ENCODE measurements at places on chromosomes 5 and 9.
A peak's percentile ranks its signal among the peaks of the same experiment; 100 is the strongest.

- no peak for DNase-seq
Observed at GRCh38 chr5:121019106-121019505, 555.0 kb downstream of the PRR16 start.

DNA sequence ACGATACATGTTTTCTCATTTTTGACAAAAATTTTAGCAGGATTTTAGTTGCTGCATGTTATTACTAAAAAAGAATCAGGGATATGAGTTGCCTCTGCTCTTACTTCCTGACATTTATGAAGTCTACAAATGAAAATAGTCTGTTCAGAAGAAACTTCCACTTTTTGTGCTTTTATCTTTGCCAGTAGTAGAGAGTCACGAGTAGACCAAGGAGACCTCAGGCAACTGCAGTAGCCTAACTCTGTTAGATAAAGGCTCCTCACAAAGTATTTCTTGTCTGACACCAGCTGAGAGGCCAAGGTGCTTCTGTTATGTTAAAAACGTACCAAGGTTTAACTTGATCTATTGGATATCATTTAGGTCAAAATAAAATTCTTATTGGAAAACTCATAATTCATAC is 333.9 kb downstream of the NR2F1-AS1 start:
- DNase-seq: no peak

DNA sequence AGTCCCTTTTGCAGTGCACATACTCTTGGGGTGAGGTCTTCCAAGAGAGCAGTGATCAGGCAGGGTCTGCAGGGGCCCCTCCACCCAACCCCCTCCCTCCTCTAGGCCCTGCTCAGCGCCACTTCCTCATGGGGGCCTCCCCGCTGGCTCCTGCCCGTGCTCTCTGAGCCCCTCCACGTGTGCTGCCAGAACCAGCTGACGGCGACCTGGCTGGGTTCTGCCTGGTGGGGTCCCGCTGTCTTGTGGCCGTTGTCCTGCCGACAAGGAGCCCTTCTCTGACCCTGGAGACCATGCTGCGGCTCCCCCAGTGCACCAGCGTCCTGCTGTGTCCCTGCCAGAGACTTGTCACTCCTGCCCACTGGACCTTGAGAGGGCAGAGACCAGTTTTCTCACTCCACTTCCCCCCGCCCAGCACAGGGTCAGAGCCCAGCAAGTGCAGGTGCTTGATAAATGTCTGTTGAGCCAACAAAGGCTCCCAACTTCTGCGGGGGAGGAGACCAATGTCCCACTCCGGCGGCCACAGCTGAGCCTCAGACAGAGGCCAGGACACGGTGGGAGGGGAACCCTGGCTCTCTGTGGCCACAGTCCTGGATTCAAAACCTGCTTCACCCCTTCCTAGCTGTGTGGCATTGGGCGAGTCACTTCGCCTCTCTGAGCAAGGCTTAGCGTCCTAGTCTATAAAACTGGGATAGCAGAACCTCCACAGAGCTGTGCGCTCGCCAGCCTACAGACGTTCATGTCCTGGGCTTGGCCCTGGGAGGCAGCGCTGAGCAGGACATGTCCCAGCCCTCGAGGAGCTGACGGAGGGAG is 24.8 kb downstream of the SARDH start:
- no peak for DNase-seq

GRCh38 chr5:165201369-165201768 is 1696.0 kb downstream of the MAT2B start:
- no peak for DNase-seq

- DNase-seq: no peak
Observed at GRCh38 chr5:14735944-14736343, 71.4 kb downstream of the OTULIN start.

- DNase-seq: no peak
Observed at GRCh38 chr9:135088348-135088978, 995 bp downstream of the OLFM1 start.

DNA sequence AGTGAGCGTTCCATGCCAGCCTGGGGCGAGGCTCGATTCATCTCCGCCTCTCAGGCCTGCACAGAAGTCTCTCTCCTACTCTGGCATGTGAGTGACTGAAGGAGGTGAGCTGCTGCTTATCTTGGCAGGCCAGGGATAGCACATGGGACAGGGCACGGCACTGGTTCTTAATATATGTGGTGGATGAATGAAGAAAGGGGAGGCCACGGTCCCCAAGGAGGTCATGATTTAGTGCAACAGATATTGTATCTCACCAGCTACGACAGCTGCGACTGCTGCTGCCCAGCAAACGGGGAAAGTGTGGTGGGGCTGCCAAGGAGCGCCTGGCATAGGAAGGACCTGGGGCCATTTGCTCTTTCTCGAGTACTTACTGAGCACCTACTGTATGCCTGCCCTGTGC is 19.3 kb upstream of the MAPK9 start:
- no peak for DNase-seq

DNA sequence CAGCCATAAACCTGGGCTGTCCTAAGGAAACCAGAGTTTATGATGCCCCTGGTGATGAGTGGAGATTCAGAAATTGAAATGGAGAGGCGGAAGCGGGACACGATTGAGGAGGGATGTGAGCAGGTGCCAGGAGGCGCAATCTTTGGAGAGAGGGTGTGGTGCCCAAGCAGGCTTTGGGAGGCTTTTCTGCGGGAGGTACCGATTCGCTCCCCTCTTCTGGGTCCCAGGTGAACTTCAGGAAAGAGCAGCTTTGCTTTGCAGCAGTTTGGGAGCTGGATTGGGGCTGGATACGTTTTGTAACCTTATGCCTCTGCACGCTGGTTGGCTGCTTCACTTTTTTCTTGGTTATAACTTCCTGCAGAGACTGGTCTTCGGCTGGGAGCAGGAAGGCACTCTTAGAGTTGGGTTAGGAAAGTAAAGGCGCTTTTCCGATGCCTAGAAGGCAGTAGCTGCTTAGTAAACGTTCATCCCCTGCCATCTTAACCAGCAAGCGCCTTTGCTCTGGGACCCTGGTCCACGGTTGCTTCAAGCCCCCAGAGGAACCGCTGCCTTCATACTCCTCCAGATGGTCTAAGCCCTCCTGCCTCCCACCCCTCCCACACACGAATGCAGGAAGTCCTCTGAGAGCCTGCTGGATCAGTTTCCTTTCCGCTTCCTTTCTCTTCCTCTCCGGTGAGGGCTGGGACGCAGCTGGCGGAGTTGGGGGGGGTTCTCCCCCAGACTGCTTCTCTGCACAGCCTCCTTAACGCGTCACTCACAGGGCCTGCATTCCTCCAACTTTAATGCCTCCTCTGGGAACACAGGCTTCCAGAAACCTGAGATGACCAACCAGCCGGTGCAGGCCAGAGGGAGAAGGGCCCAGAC is 15.2 kb upstream of the NEK6 start:
- peak; percentile 96 for DNase-seq

DNA sequence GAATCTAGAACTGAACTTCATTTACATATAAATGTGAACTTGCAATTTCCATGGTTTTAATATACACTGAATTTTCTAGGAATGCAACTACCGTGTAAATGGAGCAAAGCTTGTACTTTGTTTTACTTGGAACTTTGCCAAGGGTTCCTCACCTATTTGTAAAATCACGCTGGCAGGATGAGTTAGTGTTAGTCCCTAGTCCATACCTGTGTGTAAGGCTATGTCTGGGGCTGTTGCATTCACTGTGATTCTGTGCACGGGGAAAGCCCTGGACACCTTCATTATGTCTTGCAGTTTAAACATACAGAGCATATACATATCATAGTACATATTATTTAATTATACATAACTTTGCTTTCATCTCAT is 119.9 kb downstream of the PAX5 start:
- DNase-seq: no peak

DNA sequence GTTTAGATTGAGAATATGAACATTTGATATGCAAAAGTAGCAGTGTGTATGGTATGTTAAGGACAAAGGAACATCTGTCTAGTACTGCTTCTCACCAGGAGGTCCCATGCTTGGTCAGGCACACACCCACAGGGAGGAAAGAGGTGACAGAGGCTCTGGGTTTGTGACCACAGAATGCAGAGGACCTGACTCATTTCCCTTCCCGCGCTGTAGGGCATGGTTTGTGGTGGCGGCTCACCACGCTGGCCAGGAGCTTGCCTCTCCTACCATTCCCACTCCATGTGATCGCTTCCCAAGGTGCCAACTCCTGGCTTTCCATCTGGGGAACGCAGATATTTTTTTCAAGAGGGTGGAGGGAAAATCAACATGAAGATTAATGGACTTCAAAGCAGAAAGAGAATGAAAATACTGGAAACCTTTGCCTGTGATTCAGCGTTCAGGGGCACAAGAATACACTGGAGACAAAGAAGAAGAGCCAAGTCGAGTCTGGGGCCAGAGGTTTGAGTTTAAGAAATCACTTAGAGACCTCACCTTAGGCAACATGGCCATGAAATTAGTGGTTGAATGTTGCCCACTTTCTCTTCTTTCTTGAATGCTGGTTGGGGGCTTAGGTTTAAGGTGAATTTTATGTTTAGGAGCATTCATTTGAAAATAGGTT is 477.8 kb downstream of the CCDC171 start:
- DNase-seq: no peak

DNA sequence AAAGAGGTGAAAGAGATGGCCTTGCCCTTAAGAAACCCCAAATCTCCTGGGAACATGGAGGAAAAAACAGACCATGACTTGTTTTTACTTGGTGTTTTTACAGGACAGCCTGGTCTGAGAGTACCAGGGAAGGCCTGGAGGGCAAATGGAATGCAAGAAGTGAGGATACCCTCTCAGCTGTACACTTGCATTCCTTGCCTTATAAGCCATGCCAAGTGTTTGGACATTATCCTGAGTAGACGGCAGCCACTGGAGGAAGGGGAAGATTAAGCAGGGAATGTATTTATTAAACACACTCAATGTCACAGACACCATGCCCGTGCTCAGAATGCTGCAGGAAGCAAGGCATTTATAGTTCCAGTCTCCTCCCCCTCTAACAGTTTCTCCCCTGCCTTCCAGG is 581.4 kb downstream of the CDK5RAP2 start:
- DNase-seq: no peak

GRCh38 chr5:8700222-8700621 is 831.3 kb downstream of the MTRR start:
- DNase-seq: no peak

DNA sequence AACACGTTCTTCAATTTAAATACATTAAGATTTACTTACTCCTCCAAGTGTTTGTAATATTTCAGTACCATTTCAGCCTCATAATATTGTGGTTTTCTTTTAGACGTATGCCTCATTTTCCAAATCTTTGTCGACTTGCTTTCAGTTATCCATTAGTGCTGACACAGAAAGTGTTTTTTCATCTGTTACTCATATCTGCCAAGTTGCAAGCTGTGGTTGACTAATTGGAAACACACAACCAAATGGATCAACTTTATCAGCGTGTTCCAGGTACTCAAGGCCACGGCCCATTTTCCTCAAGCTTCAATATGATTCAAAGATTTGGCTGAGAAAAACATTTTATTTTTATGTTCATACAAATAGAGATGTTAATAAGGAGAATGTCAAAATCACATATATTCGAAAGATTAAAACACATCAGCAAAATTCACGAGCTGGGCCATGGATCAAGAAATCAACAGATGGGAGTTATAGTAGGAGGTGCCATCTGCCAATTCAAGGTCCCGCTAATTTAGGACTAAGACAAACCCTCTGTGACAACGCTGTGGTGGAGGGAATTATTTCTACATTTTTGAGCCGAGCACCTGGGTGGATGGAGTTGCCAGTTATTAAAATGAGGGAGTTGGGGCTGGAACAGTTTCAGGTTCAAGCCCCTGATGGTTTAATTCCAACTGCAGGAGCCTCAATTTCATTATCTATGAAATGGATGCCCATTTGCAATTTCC is 27.2 kb upstream of the CCNJL start:
- DNase-seq: peak; percentile 76

DNA sequence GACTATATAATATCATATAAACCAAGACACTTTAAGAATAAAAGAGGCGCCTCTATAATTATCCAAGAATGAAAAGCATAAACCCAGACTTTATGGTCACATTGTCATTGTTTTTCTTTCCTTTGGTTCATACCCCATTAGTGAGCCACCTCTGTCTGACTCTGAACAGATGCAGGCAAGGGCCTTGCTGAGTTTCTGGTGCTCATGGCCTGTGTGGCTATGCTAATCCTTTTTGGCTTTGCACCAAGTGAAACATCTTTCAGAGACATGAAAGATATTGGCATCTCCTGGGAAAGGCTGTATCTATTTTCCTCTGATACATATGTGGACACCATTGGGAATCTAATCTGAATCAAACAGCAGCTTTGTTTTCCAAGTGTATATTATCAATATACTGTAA is 222.5 kb downstream of the CHSY3 start:
- no peak for DNase-seq

DNA sequence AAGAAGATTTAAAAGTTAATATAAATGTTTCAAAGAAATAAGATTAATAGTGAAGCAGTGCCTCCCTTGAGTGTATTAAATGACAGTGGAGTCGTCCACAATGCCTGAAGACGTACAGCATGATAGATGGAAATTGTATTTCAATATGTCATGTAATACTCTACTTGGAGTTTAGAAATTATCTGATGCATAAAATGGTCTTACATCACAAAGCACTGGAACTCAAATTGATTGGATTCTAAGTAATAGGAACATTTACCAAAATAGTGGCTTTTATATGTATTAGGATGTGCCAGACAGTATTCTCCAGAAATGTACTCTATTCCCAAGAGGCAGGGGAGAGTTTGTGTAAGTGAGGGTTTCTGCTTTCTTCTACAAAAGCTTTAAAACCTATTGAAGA is 49.4 kb downstream of the CDH10 start:
- DNase-seq: no peak

DNA sequence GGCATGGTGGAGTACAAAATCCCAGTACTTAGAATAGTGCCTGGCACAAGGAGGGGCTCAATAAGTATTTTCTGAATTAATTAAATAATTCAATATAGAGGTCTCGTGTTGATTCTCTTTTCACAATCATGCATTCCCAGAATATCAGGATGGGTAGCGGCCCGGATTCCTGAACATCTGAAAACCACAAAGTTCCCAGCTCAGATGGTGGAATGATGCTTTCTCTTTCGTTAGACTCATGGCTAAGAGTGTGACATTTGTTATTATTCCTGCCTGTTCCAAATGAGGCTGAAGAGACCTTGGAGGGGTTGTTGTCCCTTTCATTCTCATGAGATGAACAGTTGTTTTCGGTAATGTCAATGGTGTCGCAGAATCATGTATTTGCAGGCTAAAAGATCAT is 95.4 kb upstream of the LIFR start:
- no peak for DNase-seq

GRCh38 chr5:65867542-65868195 is 58.7 kb upstream of the ERBIN start:
- DNase-seq: no peak

GRCh38 chr5:172443441-172444109 is 10.8 kb downstream of the SH3PXD2B start:
- DNase-seq: peak; percentile 84

GRCh38 chr9:4663956-4664355 is 1.9 kb downstream of the PLPP6 start:
- DNase-seq: no peak

Measured in NCI-H524 treated with DMSO at 0.1 percent for 48 hours (cell line).